ENCODE measurements at places on chromosomes 3 and 15.

DNA sequence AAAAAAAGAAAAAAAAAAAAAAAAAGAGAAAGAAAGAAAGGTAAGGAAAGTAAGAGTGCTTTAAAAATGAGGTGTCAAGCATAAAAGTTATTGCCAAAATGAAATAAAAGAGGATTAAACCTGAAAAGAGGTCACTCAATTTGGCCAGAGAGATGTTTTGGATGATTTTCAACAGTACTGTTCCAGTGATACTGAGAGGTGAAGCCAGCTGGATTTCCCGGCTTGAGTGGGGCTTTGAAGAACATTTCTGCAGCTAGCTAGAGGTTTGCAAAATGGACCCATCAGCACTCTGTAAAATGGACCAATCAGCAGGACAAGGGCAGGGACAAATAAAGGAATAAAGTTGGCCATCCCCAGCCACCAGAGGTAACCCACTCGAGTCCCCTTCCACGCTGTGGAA is 128.5 kb downstream of the LSAMP start:
- no peak for DNase-seq

- no peak for DNase-seq
Measured at GRCh38 chr3:26668696-26669095, 46.1 kb downstream of the LRRC3B start.

DNA sequence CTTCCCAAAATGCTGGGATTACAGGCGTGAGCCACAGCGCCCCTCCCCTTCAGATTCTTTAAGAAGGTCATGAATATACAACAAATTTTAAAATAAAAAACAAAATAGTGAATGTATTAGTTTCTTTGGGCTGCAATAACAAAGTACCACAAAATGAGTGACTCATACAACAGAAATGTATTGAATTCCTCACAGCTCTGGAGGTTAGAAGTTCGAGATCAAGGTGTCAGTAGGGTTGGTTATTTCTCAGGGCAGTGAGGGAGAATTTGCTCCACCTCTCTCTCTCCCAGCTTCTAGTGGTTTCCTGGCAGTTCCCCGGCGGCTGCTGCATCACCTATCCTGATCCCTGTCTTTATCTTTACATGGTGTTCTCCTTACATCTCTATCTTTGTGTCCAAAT is 804.0 kb downstream of the ROBO1 start:
- no peak for DNase-seq

DNA sequence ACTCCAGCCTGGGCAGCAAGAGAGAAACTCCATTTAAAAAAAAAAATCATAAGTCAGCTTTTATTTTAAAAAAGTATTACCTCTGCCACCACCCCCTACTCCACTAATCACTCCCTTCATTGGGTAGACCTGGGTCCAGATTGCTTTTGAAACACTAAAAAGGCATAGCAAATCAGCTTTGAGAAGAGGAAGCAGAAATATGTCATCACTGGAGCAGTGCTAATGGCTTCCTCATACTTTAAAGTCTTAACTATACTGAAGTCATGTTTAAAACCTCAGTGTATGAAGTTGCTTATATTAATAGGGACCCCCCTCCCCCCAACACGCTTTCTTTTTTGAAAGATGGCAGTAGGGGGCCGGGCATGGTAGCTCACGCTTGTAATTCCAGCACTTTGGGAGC is 1.0 kb upstream of the HTR3D start:
- DNase-seq = no peak

- no peak for DNase-seq
Measured at GRCh38 chr15:53525894-53526293, 233.6 kb downstream of the WDR72 start.

DNA sequence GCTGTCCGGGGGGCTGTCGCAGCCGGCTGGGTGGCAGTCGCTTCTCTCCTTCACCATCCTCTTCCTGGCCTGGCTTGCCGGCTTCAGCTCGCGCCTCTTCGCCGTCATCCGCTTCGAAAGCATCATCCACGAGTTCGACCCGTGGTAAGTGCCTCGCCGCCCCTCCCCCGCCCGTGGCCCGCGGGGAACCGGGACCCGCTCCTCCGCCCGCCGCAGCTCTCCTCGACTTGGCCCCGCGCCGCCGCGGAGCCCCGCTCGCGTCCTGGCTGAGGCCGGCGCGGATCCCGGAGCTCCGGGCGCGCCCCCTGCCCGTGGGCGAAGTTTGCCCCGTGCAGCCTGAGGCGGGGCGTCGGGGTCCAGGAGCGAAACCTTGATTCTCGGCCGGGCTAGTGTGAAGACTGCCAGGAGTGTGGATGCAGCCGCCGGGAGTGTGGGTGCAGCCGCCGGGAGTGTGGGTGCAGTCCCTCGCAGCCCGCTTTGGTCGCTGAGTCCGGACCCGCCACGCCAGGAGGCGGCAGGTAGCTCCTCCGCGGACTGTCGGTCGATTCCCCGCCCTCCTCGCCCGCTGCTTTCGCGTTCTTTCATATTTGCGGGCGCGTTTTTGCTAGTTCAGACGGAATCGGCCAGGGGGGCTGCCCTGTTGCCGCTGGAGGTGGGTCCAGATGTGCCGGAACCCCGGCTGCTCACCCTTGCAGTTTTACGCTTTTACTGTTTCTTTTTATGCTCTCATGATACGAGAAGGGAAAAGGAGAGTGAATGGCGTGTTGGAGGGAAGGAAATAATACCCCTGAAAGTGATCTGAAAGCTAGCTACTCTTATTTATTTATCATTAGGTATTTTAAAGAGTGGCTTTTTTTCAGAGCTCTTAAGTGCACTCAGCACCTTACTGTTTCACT is 692 bp downstream of the STT3B start:
- DNase-seq = peak; percentile 15

DNA sequence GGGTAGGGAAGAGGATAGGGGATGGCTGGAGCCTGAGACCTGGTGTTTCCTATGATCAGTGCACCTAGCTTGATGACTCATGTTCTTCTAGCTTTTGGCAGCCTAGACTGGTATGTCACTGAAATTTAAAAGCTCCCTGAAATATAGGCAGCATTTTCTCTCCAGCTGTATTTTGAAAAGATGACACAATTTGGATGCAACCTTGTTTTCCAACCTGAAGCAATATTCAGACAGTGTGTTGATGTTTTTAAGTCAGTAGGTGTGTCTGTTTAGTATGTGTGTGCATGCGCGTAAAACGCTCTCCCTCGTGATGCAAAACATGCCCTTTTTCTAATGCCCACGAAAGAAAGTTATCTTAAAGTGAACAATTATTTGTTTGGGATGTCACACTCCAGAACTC is 58.5 kb downstream of the RPL22L1 start:
- no peak for DNase-seq

DNA sequence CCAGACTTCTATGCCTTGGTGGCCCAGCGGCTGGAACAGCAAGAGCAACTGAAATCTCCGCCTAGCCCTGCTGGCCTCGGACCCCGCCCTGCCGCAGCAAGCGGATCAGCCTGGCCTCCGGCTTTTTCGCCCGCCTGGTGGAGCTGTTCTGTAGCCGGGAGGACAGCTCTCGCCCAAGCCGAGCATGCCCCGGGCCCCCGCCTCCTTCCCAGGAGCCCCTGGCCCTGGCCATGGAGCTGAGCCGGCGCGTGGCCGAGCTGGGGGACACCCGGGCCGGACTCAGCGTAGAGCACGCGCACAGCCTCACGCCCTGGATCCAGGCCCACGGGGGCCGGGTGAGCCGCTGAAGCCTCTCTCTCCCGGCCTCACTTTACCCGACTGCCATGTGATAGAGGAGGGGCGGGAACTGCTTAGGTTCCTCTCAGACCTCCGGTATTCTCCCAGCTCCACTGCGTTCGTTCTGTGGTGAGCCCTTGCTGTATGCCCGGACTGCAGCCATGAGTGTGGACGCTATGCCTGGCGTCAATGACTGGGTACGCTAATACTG is 24.1 kb upstream of the MRPL3 start:
- DNase-seq = peak; percentile 46
